ENCODE measurements at places on chromosomes 7 and 10. TPM values are rescaled to one million over a fixed set of nuclear protein-coding genes. Genes with fewer than 3 reads are reported as not detected.

DNA sequence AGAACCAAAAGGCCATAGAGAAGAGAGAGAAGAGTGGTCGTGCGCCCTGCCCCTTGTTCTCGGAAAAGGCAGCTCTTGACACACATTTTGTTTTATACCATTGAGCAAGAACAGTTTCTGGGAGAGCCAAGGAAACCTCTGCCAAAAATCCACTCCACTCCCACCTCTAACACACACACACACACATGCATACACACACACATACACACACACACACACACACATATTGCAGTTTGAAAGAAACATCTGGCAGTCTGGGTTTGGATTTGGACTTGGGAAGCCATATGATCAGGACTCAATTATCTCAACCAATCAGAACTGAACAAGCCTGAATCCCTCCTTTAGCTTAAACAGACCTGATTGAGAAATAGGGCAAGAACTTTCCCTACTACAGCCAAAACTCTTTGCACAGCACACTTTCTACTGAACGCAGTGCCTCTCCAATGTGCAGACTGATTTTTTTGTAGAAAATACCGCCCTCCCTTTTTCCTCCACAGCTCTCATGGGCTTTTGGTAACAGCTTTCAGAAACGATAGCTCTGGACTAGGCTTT lies 484.0 kb upstream of the ZWINT start:
- no peak for DNase-seq

DNA sequence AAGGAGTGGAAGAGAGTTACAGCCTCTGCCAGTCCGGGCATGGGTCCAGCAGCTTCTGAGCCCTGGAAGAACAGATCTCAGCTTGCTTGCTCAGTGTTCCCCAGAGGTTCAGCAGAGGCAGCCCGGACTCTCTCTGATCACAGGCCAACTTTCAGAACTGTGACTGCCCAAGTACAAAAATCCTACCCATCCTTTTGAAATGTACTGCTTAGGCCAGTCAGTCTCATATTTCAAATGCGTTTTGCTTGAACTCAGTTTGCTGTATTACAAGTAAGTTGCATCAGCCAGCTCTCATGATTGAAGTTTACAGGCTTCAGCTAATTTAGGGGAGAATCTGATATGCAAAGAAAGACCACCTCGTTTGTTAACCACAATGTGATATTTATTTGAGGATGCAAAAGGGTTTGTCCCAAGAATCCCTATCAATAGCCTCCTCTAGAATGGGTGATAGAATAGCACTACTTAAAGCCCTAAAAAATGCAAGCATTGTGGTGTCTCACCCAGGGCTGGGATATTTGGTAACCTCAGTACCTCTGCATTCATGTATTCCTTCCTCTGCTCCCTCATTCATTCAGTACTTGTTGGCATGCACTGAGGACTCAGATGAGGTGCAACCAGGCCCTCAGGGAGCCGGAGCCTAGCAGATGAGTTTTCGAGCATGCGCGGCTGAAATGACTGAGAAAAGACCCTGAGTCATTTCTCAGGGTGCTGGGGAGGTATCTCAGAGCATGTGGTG lies 7.0 kb downstream of the AIMP2 start:
- DNase-seq = peak; percentile 83

DNA sequence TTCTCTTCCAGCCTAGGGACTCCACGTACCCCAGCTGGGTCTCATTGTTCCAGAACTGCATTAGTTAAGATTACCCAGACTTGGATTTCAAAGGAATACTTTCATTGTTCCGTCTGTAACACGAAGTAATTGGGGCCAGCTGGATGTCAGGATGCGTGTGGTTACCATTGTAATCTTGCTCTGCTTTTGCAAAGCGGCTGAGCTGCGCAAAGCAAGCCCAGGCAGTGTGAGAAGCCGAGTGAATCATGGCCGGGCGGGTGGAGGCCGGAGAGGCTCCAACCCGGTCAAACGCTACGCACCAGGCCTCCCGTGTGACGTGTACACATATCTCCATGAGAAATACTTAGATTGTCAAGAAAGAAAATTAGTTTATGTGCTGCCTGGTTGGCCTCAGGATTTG lies 21.0 kb downstream of the LRRC17 start:
- DNase-seq = peak; percentile 85

- DNase-seq = no peak
Measured at GRCh38 chr10:26481914-26482550, 43.9 kb downstream of the APBB1IP start.

- DNase-seq = no peak
Measured at GRCh38 chr10:122471531-122472177, 10.3 kb downstream of the HTRA1 start.

GRCh38 chr7:44961844-44962482 lies 16.9 kb downstream of the MYO1G start:
- DNase-seq = no peak

GRCh38 chr7:106254525-106255116 lies 30.2 kb downstream of the NAMPT start:
- DNase-seq = no peak

DNA sequence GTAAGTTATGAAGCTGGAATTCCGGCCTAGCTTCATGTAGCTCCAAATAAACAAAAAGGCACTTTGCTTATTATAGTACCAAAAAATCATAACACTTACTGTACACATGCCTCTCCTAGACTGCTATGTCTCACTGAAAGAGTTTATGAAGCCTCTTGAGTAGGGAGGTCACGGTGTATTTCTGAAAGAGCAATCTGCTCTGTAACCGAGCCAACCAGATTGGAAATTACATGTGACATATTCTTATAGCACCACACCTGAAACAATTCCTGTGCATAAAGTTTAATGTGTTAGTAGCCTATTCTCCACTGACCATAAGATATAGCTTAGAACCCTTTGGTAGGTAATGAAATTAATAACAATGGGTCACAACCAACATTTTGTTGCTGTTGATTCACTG lies 1.3 kb upstream of the FAM3C start:
- no peak for DNase-seq

- DNase-seq = no peak
Measured at GRCh38 chr10:129969184-129969910, 5.3 kb upstream of the EBF3 start.

DNA sequence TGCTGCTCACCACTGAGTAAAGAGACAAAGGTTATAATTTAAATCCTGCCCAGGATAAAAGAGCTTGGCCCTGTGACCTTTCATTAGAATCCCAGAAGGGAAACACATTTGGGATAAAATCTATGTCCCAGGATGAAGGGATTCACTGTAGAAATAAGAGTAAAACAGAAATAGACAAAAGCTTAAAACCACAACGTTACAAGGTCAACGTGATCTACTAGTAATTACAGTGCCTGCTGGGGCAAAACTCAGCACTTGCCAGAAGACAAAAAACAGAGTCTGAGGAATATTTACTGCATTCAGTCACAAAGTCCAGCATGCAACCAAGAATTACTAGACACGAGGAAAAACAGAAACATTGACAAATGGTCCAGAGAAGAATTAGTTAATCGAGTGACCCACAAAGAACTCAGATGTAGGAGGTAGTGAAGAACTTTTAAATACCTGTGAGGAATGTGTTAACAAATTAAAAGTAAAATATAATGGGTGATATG lies 982.3 kb downstream of the GATA3 start:
- no peak for DNase-seq

DNA sequence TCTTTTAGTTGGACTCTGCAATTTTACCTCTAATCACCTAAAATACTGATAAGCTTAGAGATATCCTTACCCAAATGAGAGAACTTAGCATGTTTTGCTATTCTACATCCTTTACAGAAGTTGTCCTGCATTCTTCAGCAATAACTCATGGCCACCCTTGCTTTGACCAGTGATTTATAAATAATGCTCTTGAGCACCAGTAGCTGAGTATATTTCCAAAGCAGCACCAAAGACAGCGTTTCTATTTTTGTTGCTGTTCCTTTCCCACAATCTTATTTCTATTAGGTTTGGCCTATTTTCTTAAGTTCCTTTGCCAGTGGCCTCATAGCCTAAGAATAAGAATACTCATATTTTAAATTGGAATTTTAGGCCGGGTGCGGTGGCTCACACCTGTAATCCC lies 15.0 kb downstream of the ARPC1A start:
- no peak for DNase-seq

- DNase-seq = no peak
Measured at GRCh38 chr7:15462721-15463389, 99.0 kb downstream of the AGMO start.

GRCh38 chr10:11655836-11656235 lies 44.4 kb upstream of the USP6NL start:
- no peak for DNase-seq

- no peak for DNase-seq
Measured at GRCh38 chr10:14665304-14665703, 109.4 kb downstream of the FAM107B start.

GRCh38 chr7:26685606-26686005 lies 178.8 kb downstream of the SKAP2 start:
- no peak for DNase-seq

DNA sequence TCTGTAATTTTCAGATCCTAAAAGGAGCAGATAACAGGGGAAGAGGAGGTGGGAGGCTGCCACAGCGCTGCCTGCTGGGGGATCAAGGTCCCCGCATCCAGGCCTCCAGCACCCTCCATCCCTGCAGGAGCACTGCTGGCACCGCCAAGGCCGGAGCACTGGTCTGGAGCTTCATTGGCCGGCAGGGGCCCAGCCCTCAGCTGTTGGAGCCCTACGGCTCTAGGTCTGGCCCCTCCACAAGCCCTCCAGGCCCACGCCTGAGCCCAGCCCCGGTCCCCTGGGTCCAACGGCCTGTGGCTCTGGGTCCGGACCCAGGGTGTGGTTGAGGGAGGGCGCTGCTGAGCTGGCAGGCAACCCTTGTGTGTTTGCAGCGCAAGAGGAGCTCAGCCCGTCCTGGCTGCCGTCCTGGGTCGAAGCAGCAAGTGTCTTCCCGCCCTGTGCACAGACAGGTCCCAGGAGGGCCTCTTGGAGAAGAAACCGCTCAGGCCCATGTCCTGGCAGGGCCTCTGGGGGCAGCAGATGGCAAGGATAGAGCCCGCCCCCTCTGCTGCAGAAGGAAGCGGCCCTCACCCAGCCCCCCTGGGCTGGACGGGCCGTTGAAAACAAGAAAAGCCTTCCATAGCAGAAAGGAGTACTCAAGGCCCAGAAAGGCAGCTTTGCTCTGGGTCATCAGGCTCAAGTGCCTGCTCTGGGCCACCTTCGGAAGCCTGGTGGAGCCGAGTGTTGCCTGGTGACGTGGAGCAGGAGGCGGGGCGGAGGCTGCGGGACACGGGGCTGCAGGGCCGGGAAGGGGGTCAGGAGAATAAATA lies 54.3 kb upstream of the TNRC18 start:
- no peak for DNase-seq

GRCh38 chr10:88157981-88158465 lies 294.6 kb downstream of the PTEN start:
- no peak for DNase-seq

- no peak for DNase-seq
Measured at GRCh38 chr7:2684501-2684900, 3.5 kb upstream of the AMZ1 start.

- peak; percentile 61 for DNase-seq
Measured at GRCh38 chr7:151174246-151175046, 7.0 kb upstream of the GBX1 start.

DNA sequence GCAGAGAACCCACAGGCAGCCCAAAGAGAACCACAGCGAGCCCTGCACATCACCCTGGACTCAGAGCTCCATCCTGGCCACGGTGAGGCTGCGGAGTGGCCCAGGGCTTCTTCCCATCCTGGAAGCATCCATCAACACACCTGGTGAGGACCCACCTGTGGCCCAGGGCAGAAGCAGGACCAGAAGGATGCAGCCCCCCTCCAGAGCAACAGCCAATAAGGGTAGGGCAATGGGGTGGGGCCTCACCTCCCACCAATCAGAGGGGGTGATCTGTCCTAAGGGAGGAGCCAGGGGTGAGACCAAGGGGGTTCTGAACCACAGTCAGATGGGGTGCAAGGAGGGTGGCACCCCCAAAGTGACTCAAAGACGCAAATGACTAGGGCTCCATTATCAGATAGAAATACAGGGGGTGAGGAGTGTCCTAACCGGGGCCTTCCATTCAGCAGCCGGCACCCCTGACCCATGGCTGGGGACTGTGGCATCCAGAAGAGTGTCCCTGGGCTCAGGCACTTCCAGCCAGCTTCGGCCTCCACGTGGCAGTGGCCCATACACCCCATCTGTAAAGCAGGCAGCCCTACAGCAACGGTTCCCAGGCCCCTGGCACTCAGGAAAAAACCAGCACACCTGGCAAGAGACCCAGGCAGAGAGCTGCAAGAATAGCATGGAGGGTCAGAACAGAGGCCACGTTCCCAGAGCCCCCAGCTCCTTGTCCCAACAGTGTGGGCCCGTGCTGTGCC lies 36.9 kb downstream of the STK32C start:
- no peak for DNase-seq

DNA sequence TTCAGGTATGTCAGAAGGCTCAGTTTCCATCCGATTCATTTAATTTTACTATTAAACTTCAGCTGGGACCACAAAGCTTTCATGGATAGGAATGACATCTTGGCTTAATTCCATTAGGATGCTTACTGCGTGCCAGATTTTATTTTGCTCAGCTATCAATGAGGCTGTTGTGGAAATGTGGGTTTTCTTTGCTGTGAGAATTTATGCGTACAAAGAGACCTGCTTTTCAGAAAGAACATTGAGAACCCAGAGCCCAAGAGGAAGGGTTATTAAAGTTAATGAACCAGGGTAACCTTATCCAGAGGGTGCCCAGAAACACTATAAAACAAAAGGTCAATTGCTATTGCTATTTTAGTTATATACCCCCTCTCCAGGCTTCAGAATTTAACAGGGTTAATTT lies 98.3 kb downstream of the MKLN1 start:
- no peak for DNase-seq

DNA sequence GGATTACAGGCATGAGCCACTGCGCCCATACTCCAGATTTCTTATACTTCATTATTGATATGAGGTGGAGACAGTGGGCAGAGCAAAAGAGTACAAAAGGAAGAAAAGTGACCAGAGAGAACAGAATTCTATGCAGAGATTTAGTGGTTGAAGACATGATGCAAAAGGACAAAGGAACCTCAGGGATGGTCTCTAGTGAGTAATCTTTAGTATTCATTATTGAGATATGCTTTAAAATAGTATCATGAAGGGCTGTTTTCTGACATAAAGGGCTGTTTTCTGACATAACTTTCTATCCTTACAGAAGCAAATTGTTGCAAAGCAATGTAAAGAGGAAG lies 81.2 kb upstream of the OIT3 start:
- DNase-seq = no peak

GRCh38 chr10:48477141-48477540 lies 127.7 kb downstream of the ARHGAP22 start:
- no peak for DNase-seq

DNA sequence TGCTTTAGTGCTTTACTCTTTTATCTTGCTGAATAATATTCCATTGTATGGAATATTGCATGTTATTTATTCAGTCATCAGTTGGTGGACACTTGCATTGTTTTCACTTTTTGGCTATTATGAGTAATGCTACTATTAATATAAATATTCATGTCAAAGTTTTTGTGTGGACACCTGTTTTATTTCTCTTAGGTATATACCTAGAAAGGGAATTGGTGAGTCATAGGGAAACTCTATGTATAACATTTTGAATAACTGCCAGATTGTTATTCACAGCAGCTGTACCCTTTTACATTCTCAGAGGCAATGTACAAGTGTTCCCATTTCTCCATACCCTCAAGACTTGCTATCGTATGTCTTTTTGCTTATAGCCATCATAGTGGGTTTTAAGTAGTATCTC lies 268.7 kb downstream of the SEMA3A start:
- no peak for DNase-seq

Gene ANXA11
- 420 TPM for total RNA-seq

Gene MOGAT3
- not detected for total RNA-seq

Gene UMAD1
- total RNA-seq = 13.3 TPM

Gene GIMAP5
- total RNA-seq = 9.0 TPM

Gene PPP1R9A
- 21.9 TPM for total RNA-seq

Gene ALOX5
- 7.3 TPM for total RNA-seq

Gene LAMB4
- 0.19 TPM for total RNA-seq

Gene FIGNL1
- 3.4 TPM for total RNA-seq

Gene MYO1G
- total RNA-seq = 1.9 TPM

Gene PFKP
- 181 TPM for total RNA-seq
